ENCODE measurements at places on chromosomes 12 and 14. TPM values are rescaled to one million over a fixed set of nuclear protein-coding genes. Genes with fewer than 3 reads are reported as not detected.

CISTR gene
- total RNA-seq: not detected

ALX1 gene
- not detected for total RNA-seq

PDZRN4 gene
- total RNA-seq: not detected

INTS13 gene
- 42.6 TPM for total RNA-seq

TAS2R13 gene
- total RNA-seq: 0.58 TPM

SMOC1 gene
- total RNA-seq: 0.85 TPM

SCFD1 gene
- 119 TPM for total RNA-seq

ADSS1 gene
- total RNA-seq: 1.7 TPM

C1S gene
- total RNA-seq: 213 TPM

TMEM132C gene
- total RNA-seq: not detected

KLHL33 gene
- total RNA-seq: 0.28 TPM

MYF5 gene
- total RNA-seq: not detected

PPM1H gene
- 3.9 TPM for total RNA-seq

RAD51AP1 gene
- 27.4 TPM for total RNA-seq

CD4 gene
- 0.28 TPM for total RNA-seq

ARMH4 gene
- total RNA-seq: 5.1 TPM

CFAP251 gene
- total RNA-seq: 3.8 TPM

DPPA3 gene
- total RNA-seq: not detected

SOX5 gene
- 4.8 TPM for total RNA-seq

CPSF2 gene
- 48.5 TPM for total RNA-seq

APOF gene
- total RNA-seq: not detected

TRMT61A gene
- 11.1 TPM for total RNA-seq

SVOP gene
- total RNA-seq: under 0.01 TPM

ABCD2 gene
- under 0.01 TPM for total RNA-seq

MUCL1 gene
- not detected for total RNA-seq

GPX2 gene
- total RNA-seq: not detected

FOXN3 gene
- 10.4 TPM for total RNA-seq

LRRC10 gene
- not detected for total RNA-seq

KCNH3 gene
- total RNA-seq: under 0.01 TPM

POMT2 gene
- total RNA-seq: 12.5 TPM

ZFHX2 gene
- under 0.01 TPM for total RNA-seq

LTA4H gene
- 123 TPM for total RNA-seq

CCT2 gene
- 435 TPM for total RNA-seq

ST8SIA1 gene
- 0.28 TPM for total RNA-seq

OR10G3 gene
- not detected for total RNA-seq

ZDHHC22 gene
- not detected for total RNA-seq

STON2 gene
- total RNA-seq: 0.85 TPM

KLRC1 gene
- not detected for total RNA-seq

RCOR1 gene
- 10.4 TPM for total RNA-seq

FAM181A gene
- not detected for total RNA-seq

RPS6KL1 gene
- total RNA-seq: 0.96 TPM

INHBE gene
- 0.85 TPM for total RNA-seq

KRT78 gene
- not detected for total RNA-seq

C12orf50 gene
- total RNA-seq: not detected

RNASE1 gene
- total RNA-seq: 0.96 TPM

DTX3 gene
- total RNA-seq: 14.7 TPM

RHEBL1 gene
- total RNA-seq: 0.56 TPM

TOMM20L gene
- not detected for total RNA-seq

GLIPR1L2 gene
- 0.19 TPM for total RNA-seq

CACNB3 gene
- total RNA-seq: 10.7 TPM

CCDC197 gene
- not detected for total RNA-seq

B3GNT4 gene
- total RNA-seq: under 0.01 TPM

KLRD1 gene
- total RNA-seq: 0.28 TPM

PIWIL1 gene
- not detected for total RNA-seq

KCNK10 gene
- total RNA-seq: not detected

TMEM121 gene
- 12.7 TPM for total RNA-seq

PRPF39 gene
- 31.4 TPM for total RNA-seq

COX14 gene
- total RNA-seq: 51.9 TPM

METAP2 gene
- 57.8 TPM for total RNA-seq

All from regular cardiac myocyte (primary cell).